ENCODE measurements at places on chromosomes 4 and X.

- no peak for DNase-seq
Measured at GRCh38 chrX:138011468-138011867, 445.5 kb downstream of the ZIC3 start.

DNA sequence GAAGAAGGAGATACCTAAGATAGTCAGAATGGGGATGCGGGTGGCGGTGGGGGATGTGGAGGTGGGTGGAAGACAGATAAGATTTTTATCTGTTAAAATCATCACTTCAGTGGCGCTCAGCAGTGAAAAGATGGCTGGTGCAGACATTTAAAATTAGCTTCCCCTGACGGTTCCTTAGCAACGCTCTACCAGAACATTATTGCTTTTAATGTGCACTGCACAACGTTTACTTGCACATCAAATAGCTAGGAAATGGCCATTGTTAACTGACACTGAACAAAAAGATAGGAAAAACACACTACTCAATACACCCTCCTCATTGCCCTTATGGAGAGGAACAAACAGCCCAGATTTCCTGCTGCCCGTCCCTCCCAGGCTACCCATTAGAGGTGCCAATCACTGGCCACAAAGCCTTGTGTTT, 61.0 kb upstream of the FTHL17 start:
- DNase-seq, result no peak

DNA sequence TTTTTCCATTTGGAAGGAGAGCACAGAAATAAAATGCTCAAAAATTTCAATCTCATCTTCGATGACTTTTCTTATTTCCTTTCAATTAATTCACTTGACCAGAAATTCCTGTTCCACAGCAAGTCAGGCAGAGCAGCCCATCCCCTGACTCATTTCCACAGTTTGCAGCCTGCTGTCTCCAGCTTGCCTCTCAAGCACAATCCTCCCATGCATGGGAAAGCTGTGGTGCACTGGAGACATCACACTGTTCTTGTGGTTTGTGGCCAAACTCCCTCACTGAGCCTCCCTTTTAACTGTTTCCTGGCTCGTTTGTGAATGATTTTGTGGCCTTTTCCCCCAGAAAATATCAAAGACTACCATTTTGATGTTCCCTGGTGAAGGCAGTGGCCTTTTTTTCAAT, 114.0 kb upstream of the ENPEP start:
- DNase-seq, result no peak

- DNase-seq, result no peak
Measured at GRCh38 chr4:109548655-109549054, 11.4 kb upstream of the MCUB start.

DNA sequence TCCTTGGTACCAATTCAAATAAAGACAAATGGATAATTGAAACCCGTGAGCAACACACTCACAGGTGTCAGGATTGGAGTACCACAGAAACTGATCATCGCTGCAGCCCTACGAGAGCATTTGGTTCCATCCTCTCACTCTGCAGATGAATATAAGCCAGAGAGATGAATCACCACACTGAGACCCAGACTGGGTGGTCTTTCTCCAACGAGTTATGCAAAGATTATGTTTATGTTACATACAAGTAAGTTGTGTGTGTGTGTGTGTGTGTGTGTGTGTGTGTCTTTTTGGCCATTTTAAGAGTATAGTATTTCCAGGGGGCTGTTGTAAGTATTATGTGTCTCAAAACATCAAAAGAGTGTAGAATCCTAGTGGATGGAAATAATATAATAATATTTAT, 329.5 kb upstream of the ZFP42 start:
- no peak for DNase-seq

DNA sequence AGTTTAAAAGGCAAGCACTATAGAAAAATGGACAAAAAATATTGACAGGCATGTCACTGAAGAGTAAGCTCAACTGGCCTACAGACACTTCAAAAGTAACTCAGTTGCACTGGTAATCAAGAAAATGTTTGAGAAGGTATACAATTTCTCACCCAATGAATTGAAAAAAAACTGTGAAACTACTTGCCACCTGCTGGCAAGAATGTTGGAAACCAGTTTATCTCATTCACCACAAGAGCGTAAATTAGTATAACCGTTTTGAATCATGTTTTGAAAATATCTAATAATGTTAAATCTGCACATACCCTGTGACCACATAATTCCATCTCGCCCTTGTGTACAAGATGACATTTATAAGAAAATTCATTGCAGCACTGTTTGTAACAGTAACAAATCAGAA, 31.7 kb downstream of the TXK start:
- DNase-seq, result no peak

- no peak for DNase-seq
Measured at GRCh38 chr4:23736466-23736865, 153.4 kb downstream of the PPARGC1A start.

DNA sequence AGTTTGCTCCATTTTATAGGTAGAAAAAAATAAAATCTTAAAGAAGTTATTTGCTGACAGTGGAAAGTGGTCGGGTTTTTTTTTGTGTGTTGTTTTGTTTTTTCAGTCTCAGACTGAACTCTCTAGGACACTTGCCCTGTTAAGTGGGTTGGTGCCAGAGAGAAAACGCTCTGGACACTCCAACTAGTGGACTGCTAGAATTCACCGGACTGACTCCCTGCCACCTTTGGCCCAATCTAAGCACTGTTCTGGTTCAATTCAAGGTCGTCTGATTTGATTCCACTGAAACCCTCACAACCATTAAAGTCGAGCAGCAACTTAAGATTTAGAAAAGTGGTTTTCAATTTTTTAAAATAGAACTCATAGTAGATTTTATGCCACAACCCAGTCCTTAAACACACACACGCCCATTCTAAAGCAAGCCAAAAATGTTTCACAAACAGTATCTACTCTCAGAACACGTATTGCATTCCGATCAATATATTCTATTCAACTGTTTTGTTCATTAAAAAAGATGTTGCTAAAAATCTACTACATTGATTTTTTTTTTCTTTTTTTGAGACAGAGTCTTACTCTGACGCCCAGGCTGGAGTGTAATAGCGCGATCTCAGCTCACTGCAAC, 27.3 kb downstream of the RWDD4 start:
- DNase-seq, result no peak

DNA sequence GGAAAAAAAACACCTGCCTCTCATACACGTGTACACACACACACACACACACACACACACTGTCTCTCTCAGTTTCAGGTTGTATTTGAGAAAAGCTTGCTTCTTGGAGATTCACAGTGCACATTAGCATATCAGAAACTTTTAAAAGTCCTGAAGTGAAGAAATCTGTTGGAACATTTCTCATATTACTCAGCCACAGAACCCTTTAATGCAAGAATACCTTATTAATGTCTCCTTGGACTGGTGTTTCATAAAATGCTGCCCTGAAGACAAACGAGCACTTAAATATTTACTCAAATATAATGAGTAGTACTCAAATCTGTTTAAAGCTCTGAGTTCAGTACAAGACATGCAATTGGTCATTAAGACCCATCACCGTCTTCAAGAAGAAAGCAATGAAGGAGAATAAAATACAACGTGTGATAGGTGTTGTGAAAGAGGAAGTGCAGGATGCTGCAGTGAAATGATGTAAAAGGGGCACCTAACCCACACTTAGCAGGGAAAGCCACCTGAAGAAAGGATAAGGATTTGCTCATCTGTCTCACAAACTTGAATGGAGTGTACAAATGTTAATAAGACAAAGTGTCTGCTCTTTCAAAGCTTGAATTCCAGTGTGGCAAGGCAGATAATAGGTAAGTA, 57.0 kb downstream of the DCLK2 start:
- DNase-seq, result no peak

GRCh38 chr4:189804894-189805293, 135.8 kb upstream of the FRG1 start:
- no peak for DNase-seq

GRCh38 chr4:16685536-16685935, 212.9 kb downstream of the LDB2 start:
- DNase-seq, result no peak

GRCh38 chr4:132101526-132101925, 1047.6 kb upstream of the PCDH10 start:
- DNase-seq, result no peak

DNA sequence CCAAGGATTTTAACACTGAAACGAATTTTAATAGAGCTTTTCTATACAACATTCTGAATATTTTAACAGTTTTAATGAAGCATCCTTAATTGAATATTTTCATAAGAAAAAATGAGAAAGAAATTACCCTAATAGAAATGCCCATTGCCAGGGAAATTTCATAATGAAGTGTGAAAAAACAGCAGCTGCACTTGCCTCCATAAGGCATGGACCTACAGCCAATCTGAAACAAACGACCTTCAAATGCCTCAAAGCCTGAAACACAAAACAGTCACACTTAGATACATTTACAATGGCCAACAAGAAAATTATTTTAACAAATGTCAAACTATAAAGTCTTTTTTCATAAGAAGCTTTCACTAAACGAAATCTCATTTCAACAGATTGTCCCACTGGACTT, 74.4 kb downstream of the SLC9B1 start:
- DNase-seq, result no peak

GRCh38 chr4:73222466-73223257, 35.9 kb downstream of the ANKRD17 start:
- DNase-seq, result peak; percentile 63

GRCh38 chrX:11792461-11793421, 34.7 kb downstream of the MSL3 start:
- no peak for DNase-seq

DNA sequence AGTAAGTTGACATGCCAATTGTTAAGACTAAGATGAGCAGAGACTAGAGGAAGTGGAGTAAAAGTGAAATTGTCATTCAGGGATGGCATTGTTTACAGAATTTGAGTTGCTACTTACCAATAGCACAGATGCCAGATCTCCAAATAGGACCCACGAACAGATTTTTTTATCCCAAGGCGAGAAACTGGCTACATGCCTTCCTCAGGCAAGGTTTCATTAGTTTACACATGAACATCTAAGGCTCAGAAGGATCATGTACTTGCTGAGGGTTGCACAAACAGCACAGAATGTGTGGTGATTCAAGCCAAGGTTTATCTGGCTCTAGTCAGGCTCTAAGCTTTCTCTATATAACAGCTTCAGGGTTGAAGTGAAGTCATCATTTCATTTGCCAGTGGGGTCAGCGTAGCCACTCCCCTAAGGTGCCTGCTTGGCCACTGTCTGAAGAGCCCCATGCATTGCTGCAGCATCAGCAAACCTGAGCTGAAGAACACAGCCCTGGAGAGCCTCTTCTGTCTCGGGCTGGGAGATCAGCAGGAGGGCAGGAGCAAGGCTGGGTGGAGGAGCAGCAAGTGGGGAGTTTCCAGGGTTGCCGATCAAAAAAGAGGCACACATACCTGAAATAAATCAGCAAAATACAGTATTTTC, 193.0 kb upstream of the LCORL start:
- no peak for DNase-seq

GRCh38 chr4:82284475-82284857, 89.3 kb downstream of the HNRNPD start:
- no peak for DNase-seq

- no peak for DNase-seq
Measured at GRCh38 chr4:101678180-101678579, 112.3 kb upstream of the BANK1 start.

- DNase-seq, result no peak
Measured at GRCh38 chr4:151239608-151240007, 37.4 kb upstream of the PRSS48 start.

- DNase-seq, result no peak
Measured at GRCh38 chrX:45768666-45769236, 568.1 kb upstream of the DIPK2B start.

GRCh38 chr4:83771113-83771705, 235.3 kb downstream of the GPAT3 start:
- DNase-seq, result peak; percentile 14

GRCh38 chrX:48648336-48648751, 35.3 kb upstream of the WAS start:
- no peak for DNase-seq

DNA sequence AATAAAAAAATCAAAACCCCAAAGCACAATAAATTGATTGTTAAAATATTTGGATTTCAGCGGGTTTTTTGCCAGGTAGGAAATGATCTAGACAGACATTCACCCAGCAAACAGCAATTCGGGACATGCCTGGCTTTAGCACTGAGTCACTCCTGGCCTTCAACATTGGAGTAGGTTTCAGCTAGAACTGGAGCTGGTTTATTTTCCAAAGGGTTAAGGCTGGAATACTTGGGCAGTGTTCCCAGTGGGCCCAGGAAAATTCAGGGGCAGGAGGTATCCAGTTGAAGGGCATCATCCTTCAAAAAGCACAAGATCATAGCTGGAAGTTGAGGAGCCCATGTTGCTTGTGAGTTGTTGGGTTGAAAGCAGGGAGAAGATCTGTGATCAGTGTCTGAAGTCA, 41.0 kb downstream of the TXLNG start:
- DNase-seq, result no peak

- no peak for DNase-seq
Measured at GRCh38 chr4:70530997-70531396, 12.6 kb downstream of the AMTN start.

DNA sequence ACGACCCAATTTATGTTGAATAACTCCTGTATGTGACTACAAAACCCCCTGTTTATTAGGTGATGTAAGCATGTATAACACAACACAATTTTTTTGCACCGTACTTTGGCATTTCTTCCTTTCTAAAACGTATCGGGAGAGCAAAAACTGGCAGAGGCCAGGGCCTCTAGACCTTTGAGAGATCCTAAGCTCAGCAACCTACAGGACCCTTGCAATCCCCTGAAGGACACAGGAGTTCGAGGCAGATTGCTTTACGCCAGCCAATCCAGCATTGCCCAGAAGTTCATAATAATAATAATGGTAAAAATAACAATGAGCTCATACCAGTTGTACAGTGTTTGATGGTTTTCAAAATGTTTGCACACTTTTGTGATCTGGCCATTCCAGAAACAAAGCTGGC, 7.7 kb downstream of the NKX3-2 start:
- no peak for DNase-seq

DNA sequence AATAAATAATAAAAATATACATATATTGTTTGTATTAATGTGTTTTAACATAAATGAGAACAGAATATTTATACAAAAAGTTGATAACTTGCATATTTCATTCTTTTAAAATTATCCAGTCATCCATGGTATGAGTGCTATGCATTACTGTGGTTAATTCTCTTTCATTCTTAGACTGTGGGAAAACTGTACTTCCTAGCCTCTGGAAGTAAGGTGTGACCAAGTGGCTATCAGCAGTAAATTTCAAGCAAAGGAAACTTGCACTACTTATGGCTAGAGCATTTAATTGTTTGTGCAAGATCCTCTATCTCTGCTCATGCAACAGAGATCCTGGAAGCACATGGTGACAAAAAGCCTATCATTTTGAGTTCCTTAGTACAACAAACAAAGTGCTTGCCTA, 1054.5 kb upstream of the PABPC4L start:
- DNase-seq, result no peak

DNA sequence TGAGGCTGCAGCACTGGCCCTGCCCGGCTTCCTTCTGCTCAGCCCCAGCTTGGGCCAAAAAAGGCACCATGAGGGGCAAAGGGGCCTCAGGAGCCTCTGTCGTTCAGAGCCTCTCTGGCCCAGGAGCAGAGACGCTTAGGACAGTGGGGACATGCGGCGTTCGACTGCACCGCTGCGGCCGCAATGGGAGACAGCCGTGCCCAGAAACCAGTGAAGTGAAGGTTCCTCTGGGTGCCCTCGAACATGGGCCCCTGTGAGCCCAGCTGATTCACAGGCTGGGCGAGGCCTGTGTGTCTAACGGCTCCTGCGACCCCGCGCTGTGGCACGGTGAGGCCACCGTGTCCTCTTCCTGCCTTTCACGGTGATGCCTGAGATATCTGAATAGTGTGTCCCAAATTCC, 235.0 kb downstream of the AFAP1 start:
- DNase-seq, result no peak
